ENCODE measurements at places on chromosomes 5 and 9.

- no peak for DNase-seq
These were observed 358.8 kb downstream of the MAN2A1 start for GRCh38 chr5:110048491-110048890.

- no peak for DNase-seq
These were observed 46.7 kb upstream of the CER1 start for GRCh38 chr9:14769230-14769571.

DNA sequence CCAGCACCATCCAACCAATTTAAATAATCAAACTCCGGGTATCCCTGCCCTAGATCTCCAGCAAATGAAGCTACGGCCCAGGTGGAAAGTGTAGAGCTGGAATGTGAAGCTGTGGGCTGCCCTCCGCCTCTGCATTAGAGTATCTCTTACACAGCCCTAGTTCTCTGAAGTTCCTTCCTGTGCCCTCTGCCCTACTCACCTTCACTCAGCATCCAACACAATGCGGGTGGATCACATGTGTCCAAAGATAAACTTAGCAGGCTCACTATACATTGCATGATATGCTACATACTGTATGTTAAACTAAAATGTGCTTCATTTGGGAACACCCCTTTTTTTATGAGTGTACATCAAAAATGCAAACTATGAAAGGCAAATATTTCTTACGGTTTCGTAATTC lies 70.0 kb upstream of the RAD23B start:
- no peak for DNase-seq

- DNase-seq, result no peak
These were observed 467.3 kb downstream of the ENC1 start for GRCh38 chr5:74173241-74173640.

DNA sequence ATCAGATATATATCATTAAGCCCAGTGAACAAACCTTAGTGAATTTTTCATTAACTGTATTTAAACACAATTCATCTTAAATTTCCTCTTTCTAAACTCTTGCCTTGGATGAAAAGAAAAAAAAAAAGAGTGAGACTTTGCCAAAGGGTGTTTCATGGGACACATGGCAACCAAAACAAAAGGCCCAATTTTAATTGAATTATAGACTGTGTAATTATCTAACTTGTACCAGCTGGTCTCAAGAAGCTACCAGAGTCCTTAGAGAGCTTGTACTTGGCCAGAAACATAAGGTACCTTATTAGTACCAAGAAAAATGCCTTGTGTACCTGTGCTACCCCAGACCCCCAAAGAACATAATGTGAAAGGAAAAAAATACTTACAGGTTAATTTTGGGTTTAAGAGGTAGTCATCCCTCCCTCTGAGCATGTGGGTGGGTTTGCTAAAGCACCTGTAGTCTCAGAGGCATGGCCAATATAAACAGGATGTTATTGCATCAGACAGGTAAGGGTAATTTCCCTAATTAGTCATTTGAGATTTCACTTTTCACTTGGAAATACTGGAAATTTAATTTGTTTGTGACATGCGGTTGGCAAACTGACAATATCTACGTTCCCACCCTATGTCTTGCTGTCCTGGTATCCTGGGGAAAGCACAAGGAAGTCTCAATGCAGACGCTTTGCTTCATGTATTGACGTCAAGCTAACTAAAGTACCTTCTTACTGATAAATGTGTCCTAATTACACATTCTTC lies 90.1 kb downstream of the SNCAIP start:
- DNase-seq, result no peak

- no peak for DNase-seq
These were observed 2.1 kb upstream of the RFESD start for GRCh38 chr5:95644351-95645042.

- DNase-seq, result no peak
These were observed 99.7 kb downstream of the SPRY4 start for GRCh38 chr5:142225141-142225540.

DNA sequence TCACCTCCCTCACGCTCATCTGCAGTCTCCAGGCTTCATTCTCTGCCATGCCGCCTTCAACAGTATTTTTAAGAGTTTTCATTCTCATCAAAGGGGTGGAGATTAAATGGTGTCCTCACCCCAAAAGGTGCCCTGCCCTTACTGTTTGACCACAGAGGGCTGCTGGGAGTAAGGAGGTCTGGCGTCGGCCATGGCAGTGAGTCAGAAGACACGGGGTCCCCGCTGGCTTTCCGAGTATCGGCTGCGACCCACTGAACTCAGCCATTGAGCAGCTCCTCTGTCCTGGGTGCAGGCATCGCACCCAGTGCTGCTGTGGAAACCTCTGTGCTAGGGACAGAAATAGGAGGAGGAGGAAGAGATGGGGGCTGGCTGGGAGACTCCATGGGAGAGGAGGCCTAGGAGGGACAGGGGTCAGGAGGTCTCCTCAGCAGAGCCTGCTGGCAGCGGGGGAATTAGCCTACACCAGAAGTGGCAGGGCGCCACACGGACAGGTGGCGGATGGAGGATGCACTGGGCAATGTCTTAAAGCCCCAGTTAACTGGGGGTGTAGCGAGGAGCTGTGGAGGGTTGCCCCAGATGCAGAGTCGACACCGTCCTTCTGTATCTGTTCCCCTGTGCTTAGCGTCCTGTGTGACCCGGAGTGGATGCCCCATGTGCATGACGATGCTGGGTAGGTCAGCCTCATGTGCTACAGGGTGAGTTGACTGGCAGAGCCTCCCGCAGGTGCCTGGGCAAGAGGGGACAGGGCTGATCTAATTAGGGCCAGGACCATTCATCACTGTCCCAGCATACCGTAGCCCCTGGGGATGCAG lies 15.4 kb upstream of the PLEKHG4B start:
- no peak for DNase-seq

GRCh38 chr9:34230556-34230955 lies 51.7 kb downstream of the UBAP1 start:
- no peak for DNase-seq

- DNase-seq, result no peak
These were observed 9.9 kb upstream of the GLIS3 start for GRCh38 chr9:4309806-4310205.

Measured in iPS DF 19.7 (cell line).